ENCODE measurements at places on chromosomes 6 and 20. TPM values are rescaled to one million over a fixed set of nuclear protein-coding genes. Genes with fewer than 3 reads are reported as not detected.

NOTCH4 gene
- 41.8 TPM for polyA plus RNA-seq

CTSZ gene
- polyA plus RNA-seq: 387 TPM

- no peaks in the 10 kb centered on the region for H3K4me1 ChIP-seq
- no peak for DNase-seq
- H3K36me3 ChIP-seq: no peaks in the 10 kb centered on the region
Measured at GRCh38 chr6:37897818-37898515, 78.4 kb downstream of the ZFAND3 start.

SMPD2 gene
- polyA plus RNA-seq: 11.5 TPM

GRCh38 chr20:47400685-47401084 lies 44.2 kb upstream of the ZMYND8 start:
- no peaks in the 10 kb centered on the region for H3K27me3 ChIP-seq
- H3K27ac ChIP-seq: no peak overlapping the region
- H3K4me3 ChIP-seq: no peak overlapping the region
- H3K4me1 ChIP-seq: no peaks in the 10 kb centered on the region

GRCh38 chr6:168283686-168284025 lies 35.9 kb downstream of the DACT2 start:
- H3K4me1 ChIP-seq: no peaks in the 10 kb centered on the region
- H3K36me3 ChIP-seq: no peaks in the 10 kb centered on the region
- no peak overlapping the region for H3K4me3 ChIP-seq
- no peak overlapping the region for H3K27ac ChIP-seq
- no peak for DNase-seq

DNA sequence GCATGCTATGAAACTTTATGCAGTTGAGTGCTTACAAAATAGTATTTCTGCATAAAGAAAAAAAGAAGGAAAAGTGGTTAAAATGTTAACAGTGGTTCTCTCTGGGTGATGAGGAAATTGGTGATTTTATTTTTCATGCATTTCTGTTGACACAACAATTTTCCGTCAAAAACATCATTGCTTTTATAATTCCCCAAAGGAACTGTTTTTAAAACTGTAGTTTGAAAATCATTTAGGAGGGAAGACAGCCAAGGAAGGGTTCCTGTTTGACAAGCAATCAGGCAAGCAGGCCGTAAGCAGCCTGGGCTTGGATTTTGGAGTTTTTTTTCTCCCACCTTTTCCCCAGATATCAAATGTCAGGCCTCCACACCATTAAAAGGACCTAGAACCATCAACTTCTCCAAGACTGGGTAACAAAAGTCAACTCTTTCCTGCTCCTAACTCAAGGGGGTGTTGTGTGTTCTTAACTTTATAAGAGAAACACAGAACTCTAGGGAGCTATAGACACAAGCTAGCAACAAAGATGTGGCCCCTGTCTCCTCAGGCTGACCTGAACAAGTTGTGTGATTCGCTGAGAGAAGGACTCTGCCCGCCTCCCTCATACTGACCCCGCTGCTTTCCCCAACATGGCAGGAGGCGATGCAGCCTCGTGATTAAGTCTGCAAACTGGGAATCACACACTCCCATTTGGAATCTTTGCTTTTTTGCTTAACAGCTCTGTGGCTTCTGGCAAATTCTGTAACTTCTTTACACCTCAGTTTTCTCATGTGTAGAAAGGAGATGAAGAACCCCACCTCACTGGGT lies 146.6 kb downstream of the BCAS1 start:
- no peak overlapping the region for H3K4me3 ChIP-seq
- peaks cover 13% of the 10 kb centered on the region for H3K4me1 ChIP-seq
- no peaks in the 10 kb centered on the region for H3K36me3 ChIP-seq
- no peak overlapping the region for H3K27ac ChIP-seq
- H3K27me3 ChIP-seq: no peaks in the 10 kb centered on the region

TUBB2B gene
- 5.1 TPM for polyA plus RNA-seq

RIN2 gene
- polyA plus RNA-seq: 22.6 TPM

GRCh38 chr6:106620931-106621672 lies 8.2 kb downstream of the RTN4IP1 start:
- peaks cover 7% of the 10 kb centered on the region for H3K4me1 ChIP-seq
- no peaks in the 10 kb centered on the region for H3K27me3 ChIP-seq
- no peak overlapping the region for H3K27ac ChIP-seq
- H3K36me3 ChIP-seq: no peaks in the 10 kb centered on the region
- no peak overlapping the region for H3K4me3 ChIP-seq

NNAT gene
- 37.7 TPM for polyA plus RNA-seq

SDCBP2 gene
- 6.9 TPM for polyA plus RNA-seq

OR2J3 gene
- polyA plus RNA-seq: not detected

GRCh38 chr6:88157106-88157505 lies 9.0 kb downstream of the CNR1 start:
- no peaks in the 10 kb centered on the region for H3K4me1 ChIP-seq
- no peak overlapping the region for H3K27ac ChIP-seq
- DNase-seq: no peak
- no peak overlapping the region for H3K4me3 ChIP-seq
- H3K27me3 ChIP-seq: no peaks in the 10 kb centered on the region

- no peaks in the 10 kb centered on the region for H3K36me3 ChIP-seq
- H3K4me1 ChIP-seq: no peaks in the 10 kb centered on the region
- H3K27ac ChIP-seq: no peak overlapping the region
- DNase-seq: no peak
- no peak overlapping the region for H3K4me3 ChIP-seq
Measured at GRCh38 chr20:32960849-32961731, 43.1 kb downstream of the SUN5 start.

OPN5 gene
- polyA plus RNA-seq: 0.02 TPM

DNA sequence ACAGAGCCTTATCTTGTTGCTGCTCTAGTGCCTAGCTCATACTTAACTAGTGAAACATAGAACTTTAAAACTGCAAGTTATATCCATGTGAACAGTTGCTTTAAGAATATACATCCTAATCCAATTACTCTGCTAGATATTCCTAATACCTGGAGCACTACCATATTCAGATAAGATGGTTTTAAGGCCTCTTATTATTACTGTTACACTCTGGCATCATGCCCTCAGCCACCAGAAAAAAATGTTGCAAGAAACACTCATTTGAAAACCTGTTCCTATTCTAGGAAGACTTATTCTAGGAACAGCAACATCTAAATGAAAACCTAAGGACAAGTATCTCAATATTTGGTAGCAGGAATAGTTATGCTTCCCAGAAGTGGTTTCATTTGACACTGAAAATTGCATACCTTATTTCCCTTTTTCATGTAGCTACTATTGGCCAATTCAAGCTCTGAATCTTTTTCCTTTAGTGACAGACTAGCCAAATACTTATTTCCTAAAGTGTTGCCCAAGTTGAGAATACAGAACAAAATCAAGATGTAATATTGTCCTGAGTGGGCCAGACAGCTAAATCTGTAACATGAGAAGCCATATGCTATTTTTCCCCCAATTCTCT lies 4.8 kb upstream of the MTFR2 start:
- no peaks in the 10 kb centered on the region for H3K27me3 ChIP-seq
- H3K27ac ChIP-seq: no peak overlapping the region
- H3K4me3 ChIP-seq: no peak overlapping the region
- H3K36me3 ChIP-seq: no peaks in the 10 kb centered on the region
- no peak for DNase-seq

- no peaks in the 10 kb centered on the region for H3K27me3 ChIP-seq
- no peak overlapping the region for H3K4me3 ChIP-seq
- no peaks in the 10 kb centered on the region for H3K4me1 ChIP-seq
- no peaks in the 10 kb centered on the region for H3K36me3 ChIP-seq
- no peak overlapping the region for H3K27ac ChIP-seq
Measured at GRCh38 chr6:34593701-34594100, 37.6 kb upstream of the SPDEF start.

DNA sequence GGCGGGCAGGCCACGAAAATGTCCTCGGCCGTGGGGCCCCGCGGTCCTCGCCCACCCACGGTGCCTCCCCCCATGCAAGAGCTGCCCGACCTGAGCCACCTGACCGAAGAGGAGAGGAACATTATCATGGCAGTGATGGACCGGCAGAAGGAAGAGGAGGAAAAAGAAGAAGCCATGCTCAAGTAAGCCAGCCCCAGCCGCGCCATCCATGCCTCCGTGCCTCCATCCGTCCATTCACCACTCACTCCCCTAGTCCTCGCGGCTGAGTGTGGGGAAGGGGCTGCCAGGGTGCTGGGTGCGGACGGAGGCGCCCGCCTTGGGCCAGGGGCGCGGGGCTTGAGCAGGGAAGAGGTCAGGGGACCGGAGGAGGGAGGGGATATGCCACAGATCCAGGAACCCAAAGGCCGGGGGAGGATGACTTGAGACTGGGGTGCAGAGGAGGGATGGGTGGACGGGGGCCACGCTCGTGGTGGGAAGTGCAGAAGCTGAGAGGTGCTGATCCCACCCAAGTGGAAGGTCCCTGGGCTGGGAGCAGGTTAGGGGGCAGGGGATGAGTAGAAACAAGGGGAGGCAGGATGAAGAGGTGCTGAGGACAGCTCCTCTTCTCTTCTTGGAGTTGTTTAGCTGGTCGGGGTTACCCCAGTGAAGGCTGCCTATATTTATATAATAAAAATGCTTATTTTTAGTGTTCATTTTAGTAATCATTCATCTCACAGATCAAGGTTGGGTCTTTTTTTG lies 825 bp downstream of the RIMS1 start:
- no peak overlapping the region for H3K4me3 ChIP-seq
- peaks cover 25% of the 10 kb centered on the region for H3K27me3 ChIP-seq
- H3K4me1 ChIP-seq: no peaks in the 10 kb centered on the region
- no peaks in the 10 kb centered on the region for H3K36me3 ChIP-seq
- H3K27ac ChIP-seq: no peak overlapping the region

NELFE gene
- 55.8 TPM for polyA plus RNA-seq

EFCAB8 gene
- 0.08 TPM for polyA plus RNA-seq

RSPH3 gene
- 1.1 TPM for polyA plus RNA-seq

DNA sequence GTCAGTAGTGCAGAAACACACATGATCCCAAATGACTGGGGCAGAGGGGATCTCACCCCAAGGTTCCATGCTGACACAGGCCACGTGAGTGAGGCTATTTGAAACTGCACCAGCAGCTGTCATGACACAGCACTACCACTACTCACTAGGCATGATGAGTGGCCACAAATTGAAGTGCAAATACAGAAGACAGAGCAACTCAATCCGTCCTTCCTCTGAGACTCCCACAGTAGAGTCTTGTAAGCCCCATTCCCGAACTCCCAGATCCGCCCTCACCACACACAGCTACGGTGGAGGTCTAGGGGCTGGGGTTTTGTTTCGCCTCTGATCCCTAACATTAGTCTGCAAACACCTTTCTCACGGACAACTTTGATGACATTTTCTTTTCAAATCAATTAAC lies 113.3 kb upstream of the NUP153 start:
- H3K4me3 ChIP-seq: no peak overlapping the region
- H3K27ac ChIP-seq: no peak overlapping the region
- H3K36me3 ChIP-seq: no peaks in the 10 kb centered on the region
- no peaks in the 10 kb centered on the region for H3K27me3 ChIP-seq

DNA sequence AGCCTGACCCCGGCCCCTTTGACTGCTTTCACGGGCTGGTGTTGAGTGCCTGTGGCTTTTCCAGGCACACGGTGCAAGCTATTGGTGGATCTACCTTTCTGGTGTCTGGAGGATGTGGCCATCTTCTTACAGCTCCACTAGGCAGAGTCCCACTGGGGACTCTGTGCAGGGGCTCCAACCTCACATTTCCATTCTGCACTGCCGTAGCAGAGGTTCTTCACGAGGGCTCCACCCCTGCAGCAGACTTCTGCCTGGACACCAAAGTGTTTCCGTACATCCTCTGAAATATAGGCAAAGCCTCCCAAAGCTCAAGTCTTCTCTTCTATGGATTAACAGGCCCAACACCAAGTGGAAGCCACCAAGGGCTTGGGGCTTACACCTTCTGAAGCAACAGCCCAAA lies 691.5 kb upstream of the POU3F2 start:
- H3K36me3 ChIP-seq: no peaks in the 10 kb centered on the region
- DNase-seq: no peak
- no peak overlapping the region for H3K4me3 ChIP-seq
- no peaks in the 10 kb centered on the region for H3K4me1 ChIP-seq
- H3K27me3 ChIP-seq: no peaks in the 10 kb centered on the region
- no peak overlapping the region for H3K27ac ChIP-seq

GRCh38 chr20:20894280-20894679 lies 181.8 kb upstream of the RALGAPA2 start:
- H3K27me3 ChIP-seq: no peaks in the 10 kb centered on the region
- no peak overlapping the region for H3K27ac ChIP-seq
- no peaks in the 10 kb centered on the region for H3K4me1 ChIP-seq

PAX1 gene
- not detected for polyA plus RNA-seq

TMEM170B gene
- 0.92 TPM for polyA plus RNA-seq

MATN4 gene
- 0.11 TPM for polyA plus RNA-seq

DNA sequence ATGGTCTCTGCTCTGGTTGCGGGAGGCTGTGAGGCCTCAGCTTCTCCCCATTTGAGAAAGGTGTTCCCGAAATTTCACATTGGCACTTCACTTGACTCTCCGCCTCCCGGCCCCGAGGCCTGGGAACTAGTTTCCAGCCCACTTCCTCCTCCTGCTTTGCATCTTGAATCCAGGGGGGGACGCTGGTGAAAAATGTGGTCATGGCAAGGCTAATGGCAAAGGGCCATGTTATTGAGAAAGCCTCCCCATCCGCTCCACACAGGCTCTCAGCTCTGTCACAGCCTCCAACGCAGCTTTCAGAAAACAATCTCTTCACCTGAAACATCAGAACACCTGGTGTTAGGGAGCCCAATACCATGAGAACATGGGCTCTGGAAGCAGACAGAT lies 5.6 kb downstream of the PLAGL2 start:
- H3K4me3 ChIP-seq: no peak overlapping the region
- DNase-seq: no peak
- H3K36me3 ChIP-seq: peaks cover 27% of the 10 kb centered on the region
- no peaks in the 10 kb centered on the region for H3K27me3 ChIP-seq

DNA sequence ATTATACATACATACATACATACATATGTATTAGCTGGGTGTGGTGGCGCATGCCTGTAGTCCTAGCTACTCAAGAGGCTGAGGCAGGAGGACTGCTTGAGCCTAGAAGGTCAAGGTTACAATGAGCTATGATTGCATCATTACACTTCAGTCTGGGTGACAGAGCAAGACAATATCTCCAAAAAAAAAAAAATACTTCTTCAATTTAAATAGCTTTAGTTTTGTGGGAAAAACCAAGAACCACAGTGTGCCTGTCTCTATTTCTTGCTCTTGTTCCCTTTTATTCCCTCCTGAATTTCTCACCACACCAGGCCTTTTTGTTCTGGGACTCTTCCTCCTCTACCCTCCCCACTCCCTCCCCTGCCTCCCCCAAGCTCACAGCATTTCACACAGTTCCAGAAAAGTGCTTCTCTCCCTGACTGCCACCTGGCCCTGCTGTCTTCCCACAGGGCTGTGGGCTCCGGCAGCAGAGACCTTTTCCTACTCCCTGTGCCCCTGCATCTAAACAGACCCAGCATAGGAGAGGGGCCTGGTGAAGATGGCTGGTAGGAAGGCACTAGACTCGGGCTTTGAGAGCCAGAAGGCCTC lies 1.3 kb downstream of the C20orf203 start:
- no peaks in the 10 kb centered on the region for H3K4me1 ChIP-seq
- H3K27me3 ChIP-seq: no peaks in the 10 kb centered on the region
- no peak overlapping the region for H3K4me3 ChIP-seq
- H3K36me3 ChIP-seq: no peaks in the 10 kb centered on the region

GRCh38 chr6:89527634-89528033 lies 94.7 kb downstream of the ANKRD6 start:
- no peaks in the 10 kb centered on the region for H3K27me3 ChIP-seq
- no peaks in the 10 kb centered on the region for H3K4me1 ChIP-seq
- H3K4me3 ChIP-seq: no peak overlapping the region
- H3K36me3 ChIP-seq: no peaks in the 10 kb centered on the region
- DNase-seq: no peak

GRCh38 chr6:68343901-68344300 lies 291.2 kb upstream of the ADGRB3 start:
- no peaks in the 10 kb centered on the region for H3K4me1 ChIP-seq
- H3K36me3 ChIP-seq: no peaks in the 10 kb centered on the region
- no peak overlapping the region for H3K27ac ChIP-seq
- H3K27me3 ChIP-seq: no peaks in the 10 kb centered on the region

PTCRA gene
- polyA plus RNA-seq: 0.13 TPM

All from endothelial cell of umbilical vein (primary cell).